Activated CD4-positive, alpha-beta memory T cell treated with anti-CD3 and anti-CD28 coated beads, Interleukin-2, amount 10 ng/mL, durations not matched to agents 7 days and 5 days (primary cell): ENCODE measurements at places on chromosomes 13 and 19. TPM values are rescaled to one million over a fixed set of nuclear protein-coding genes. Genes with fewer than 3 reads are reported as not detected.
A peak's percentile ranks its signal among the peaks of the same experiment; 100 is the strongest.

The GJB6 gene
- 6.0 TPM for total RNA-seq

The UGGT2 gene
- not detected for total RNA-seq

The KXD1 gene
- total RNA-seq: 99.1 TPM

The DCLK1 gene
- total RNA-seq: not detected

The GEMIN7 gene
- 35.5 TPM for total RNA-seq

The OR7D2 gene
- total RNA-seq: 0.08 TPM

The TRIM28 gene
- total RNA-seq: 345 TPM

The DMKN gene
- total RNA-seq: not detected

The SMIM17 gene
- not detected for total RNA-seq

- DNase-seq: no peak
Observed at GRCh38 chr13:35621989-35622388, 145.5 kb upstream of the MAB21L1 start.

- DNase-seq: no peak
Observed at GRCh38 chr13:110869231-110869804, 45.6 kb downstream of the ANKRD10 start.

GRCh38 chr13:43905435-43906031 lies 25.8 kb downstream of the LACC1 start:
- DNase-seq: peak; percentile 19

DNA sequence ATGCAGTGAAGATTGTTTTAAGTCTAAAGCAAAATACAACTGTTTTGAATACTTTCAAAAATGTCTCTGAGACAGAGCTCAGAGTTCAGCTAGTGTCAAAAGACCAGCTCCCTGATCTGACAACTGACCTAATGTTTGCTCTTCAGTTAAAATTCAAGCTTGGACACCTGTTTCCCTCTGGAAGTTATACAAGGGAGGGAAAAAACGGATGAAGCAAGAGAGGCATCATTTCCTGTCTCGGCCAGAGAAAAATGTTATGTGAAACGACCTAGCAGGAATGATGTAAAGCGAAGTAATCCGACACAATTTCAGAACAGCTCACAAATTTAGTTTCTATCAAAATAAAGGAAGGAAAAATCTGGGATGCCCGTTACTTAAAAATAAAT lies 59.4 kb downstream of the ZAR1L start:
- DNase-seq: no peak

GRCh38 chr13:87810920-87811344 lies 139.8 kb downstream of the SLITRK5 start:
- DNase-seq: no peak

- DNase-seq: no peak
Observed at GRCh38 chr19:3514930-3515329, 8.8 kb downstream of the FZR1 start.

GRCh38 chr19:45306040-45306439 lies 16.6 kb downstream of the CKM start:
- DNase-seq: no peak

DNA sequence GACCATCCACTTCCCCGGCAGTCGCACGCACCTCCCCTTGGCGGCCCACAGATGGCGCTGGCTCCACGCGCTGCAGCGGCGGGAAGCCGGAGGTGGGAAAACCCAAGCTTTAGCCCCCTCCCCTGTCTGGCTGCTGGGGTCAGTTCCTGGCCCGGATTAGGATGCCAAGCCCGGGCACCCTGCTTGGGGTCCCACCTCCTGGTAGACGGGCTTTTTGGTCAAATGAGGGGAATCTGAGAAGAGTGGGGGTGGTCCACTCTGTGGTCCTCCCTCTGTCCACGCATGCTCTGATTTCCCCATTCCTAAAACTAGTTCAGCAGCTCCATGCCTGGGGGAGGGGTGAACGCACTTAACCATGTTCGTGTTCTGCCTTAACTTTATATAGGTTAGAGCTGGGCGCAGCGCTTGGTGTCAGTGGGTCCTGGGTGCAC lies 8.1 kb upstream of the ADGRE2 start:
- DNase-seq: peak; percentile 25

GRCh38 chr19:18057557-18057956 lies 29.2 kb downstream of the IL12RB1 start:
- DNase-seq: no peak

- DNase-seq: no peak
Observed at GRCh38 chr13:72565893-72566292, 161.5 kb downstream of the MZT1 start.

GRCh38 chr13:27919934-27920676 lies at the start of gene PDX1:
TSS of gene PDX1 (plus strand) at chr13:27920000. CDS start at chr13:27920139, 139 bp downstream.
- DNase-seq: no peak

DNA sequence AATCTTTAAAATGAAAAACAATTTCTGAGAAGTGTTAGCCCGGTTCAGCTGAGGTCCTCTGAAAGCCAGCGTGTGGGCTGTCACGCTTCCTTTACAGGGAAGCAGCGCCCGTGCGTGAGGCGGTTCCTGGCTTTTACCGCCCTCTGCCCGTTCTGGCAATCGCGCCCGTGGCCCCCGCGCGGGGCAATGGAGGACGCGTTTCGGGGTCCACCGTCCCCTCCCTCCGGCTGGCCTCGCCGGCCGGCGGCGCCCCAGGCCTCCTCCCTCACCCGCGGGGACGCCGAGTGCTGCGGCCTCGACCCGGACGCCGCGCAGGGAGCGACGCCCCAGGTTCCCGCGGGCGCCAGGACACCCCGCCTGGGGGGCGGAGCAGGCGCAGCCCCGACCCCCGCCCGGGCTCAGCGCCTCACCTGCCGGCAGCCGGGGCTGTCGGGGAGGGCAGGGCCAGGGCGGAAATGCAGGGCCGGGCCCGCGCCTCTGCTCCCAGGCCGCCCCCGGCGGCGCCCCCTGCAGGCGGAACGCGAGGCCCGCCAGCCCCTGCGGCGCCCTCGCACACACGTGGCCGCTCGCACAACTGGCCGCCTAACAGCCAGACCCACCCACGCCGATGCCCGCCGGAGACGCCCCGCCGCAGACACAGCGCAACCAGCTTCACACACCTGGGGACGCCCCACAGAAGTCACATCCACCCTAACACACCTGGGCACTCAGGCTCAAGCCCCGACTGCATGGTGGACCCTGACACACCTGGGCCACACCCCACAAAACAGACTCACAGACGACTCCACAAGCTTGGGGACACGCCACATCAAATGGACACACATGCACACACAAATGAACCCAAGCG lies at the start of gene GGACT:
Gene GGACT, minus strand, starts transcription at position 459 of the 847 bp plus-strand sequence. CDS start 56,198 bp downstream, outside the sequence.
- peak; percentile 85 for DNase-seq

DNA sequence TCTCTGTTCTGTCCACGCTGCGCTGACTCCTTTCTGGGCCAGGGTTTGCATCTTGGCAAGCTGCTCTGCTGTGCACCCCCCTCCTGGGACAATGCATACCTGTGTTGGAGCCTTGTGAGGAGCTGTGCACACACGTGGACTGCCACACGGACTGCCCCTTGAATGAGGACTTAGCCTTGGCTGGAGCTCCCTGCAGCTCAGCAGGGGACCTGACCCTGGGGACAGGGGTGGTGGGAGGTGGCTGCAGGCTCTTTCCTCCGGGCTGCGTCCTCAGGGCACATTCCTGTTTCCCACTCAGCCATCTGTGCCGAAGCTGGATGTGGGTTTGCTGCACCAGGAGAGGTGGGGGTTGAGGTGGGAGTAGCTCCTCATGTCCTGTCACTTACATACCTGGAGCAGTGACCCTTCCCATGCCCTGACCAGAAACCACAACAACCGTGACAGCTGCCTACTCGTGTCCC lies 8.2 kb downstream of the RAB11B start:
- DNase-seq: no peak

- no peak for DNase-seq
Observed at GRCh38 chr13:78121001-78121400, 202.4 kb upstream of the EDNRB start.

- no peak for DNase-seq
Observed at GRCh38 chr13:106143930-106144709, 391.3 kb downstream of the EFNB2 start.

DNA sequence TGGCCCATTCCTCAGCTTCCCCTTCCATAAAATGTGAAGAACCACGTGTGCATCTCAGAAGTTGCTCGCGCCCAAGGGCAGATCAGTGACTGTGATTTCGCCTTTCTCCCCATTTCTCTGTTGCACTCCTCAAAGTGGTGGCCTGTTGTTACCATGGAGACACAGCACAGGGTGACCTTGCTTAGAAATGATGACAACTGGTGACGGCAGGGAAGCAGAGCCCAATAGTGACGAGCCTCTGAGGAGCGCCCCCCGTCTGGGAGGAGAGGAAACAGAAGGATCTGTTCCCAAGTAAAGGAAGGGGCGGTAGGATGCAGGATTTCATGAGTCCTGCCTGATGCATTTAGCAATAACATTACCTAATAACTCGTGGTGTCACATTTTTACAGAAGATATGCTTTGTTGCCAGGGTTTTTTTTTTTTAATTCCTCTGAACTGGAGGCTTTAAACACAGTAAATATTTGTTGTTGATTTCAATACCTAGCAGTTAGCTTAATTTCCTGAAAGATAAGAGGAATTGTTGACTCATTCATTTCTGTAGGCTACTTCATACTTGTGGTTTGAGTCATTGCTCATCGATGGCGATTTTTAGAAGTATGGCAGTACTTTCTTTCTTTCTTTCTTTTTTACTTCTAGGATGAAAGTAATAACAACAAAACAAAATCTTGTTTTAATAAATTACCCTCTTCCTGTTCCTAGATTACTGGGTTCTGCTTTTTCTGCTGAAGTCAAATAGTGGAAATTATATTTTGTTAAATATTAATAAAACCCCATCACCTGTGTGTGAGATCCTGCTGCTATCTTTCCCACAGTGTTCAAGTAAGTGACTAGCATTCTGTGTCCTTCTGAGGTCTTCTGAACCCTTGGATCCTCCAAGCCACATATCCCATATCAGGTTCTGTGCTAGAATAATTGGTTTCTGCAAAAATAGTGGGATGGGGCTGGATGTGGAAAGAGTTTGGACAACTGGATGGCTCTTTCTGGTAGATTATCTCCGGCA lies 36.0 kb downstream of the MBNL2 start:
- DNase-seq: peak; percentile 38

GRCh38 chr19:29265436-29265835 lies 52.5 kb upstream of the UQCRFS1 start:
- no peak for DNase-seq

GRCh38 chr13:37715606-37716015 lies 117.0 kb upstream of the POSTN start:
- DNase-seq: no peak

GRCh38 chr13:100818711-100819110 lies 144.1 kb upstream of the TMTC4 start:
- DNase-seq: no peak

- no peak for DNase-seq
Observed at GRCh38 chr19:46036744-46037128, 4.1 kb downstream of the IGFL4 start.
